ENCODE measurements at places on chromosomes 7 and 10. TPM values are rescaled to one million over a fixed set of nuclear protein-coding genes. Genes with fewer than 3 reads are reported as not detected.

The GPC2 gene
- total RNA-seq, result 5.3 TPM

The ZNF736 gene
- not detected for total RNA-seq

The FFAR4 gene
- 0.16 TPM for total RNA-seq

The NFKB2 gene
- total RNA-seq, result 23.2 TPM

The AHCYL2 gene
- total RNA-seq, result 20.0 TPM

The CUL1 gene
- 68.4 TPM for total RNA-seq

The PRPF18 gene
- total RNA-seq, result 26.3 TPM

The FAM237B gene
- not detected for total RNA-seq

The CAMK2G gene
- 22.5 TPM for total RNA-seq

The BET1 gene
- total RNA-seq, result 50.9 TPM

The TMEM196 gene
- 0.17 TPM for total RNA-seq

The NRF1 gene
- total RNA-seq, result 12.0 TPM

The SHLD2 gene
- 44.5 TPM for total RNA-seq

The ZNF425 gene
- 2.7 TPM for total RNA-seq

The HMX3 gene
- not detected for total RNA-seq

The MYL10 gene
- 0.60 TPM for total RNA-seq

The ADRA2A gene
- total RNA-seq, result 1.9 TPM

The PLEKHS1 gene
- 0.23 TPM for total RNA-seq

The TDRD1 gene
- not detected for total RNA-seq

The SFRP5 gene
- total RNA-seq, result 18.5 TPM

The SH2B2 gene
- 3.8 TPM for total RNA-seq

The ZPBP gene
- total RNA-seq, result not detected

The DYDC1 gene
- not detected for total RNA-seq

The CDK13 gene
- total RNA-seq, result 76.0 TPM

The SPDYE2B gene
- not detected for total RNA-seq

The OPTN gene
- total RNA-seq, result 48.7 TPM
